ENCODE measurements at places on chromosomes 5 and 9.

- no peak for DNase-seq
Measured at GRCh38 chr5:124574521-124575436, 171.7 kb downstream of the ZNF608 start.

GRCh38 chr5:174315871-174316270, 270.4 kb downstream of the NSG2 start:
- no peak for DNase-seq

GRCh38 chr5:113156271-113156877, 179.8 kb downstream of the DCP2 start:
- DNase-seq, result no peak

DNA sequence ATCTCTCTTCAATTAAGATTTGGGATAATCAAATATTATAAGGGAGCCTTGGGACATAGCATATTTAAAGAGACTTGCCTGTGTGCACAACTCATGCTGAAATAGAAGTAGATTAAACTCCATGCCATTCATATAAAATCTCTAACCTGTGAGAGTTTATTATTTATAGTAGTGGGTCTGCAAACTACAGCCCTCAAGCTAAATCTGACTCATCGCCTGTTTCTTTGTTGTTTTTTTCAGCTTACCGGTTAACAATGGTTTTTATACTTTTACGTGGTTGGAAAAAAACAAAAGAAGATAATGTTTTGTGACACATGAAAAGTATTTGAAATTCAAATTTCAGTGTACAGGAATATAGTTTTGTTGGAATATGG, 61.9 kb upstream of the GHR start:
- DNase-seq, result no peak

- no peak for DNase-seq
Measured at GRCh38 chr5:20694121-20694520, 706.1 kb upstream of the CDH18 start.

GRCh38 chr9:68832861-68833518, 128.0 kb downstream of the PIP5K1B start:
- DNase-seq, result no peak

- no peak for DNase-seq
Measured at GRCh38 chr5:31469886-31470285, 62.0 kb downstream of the DROSHA start.

DNA sequence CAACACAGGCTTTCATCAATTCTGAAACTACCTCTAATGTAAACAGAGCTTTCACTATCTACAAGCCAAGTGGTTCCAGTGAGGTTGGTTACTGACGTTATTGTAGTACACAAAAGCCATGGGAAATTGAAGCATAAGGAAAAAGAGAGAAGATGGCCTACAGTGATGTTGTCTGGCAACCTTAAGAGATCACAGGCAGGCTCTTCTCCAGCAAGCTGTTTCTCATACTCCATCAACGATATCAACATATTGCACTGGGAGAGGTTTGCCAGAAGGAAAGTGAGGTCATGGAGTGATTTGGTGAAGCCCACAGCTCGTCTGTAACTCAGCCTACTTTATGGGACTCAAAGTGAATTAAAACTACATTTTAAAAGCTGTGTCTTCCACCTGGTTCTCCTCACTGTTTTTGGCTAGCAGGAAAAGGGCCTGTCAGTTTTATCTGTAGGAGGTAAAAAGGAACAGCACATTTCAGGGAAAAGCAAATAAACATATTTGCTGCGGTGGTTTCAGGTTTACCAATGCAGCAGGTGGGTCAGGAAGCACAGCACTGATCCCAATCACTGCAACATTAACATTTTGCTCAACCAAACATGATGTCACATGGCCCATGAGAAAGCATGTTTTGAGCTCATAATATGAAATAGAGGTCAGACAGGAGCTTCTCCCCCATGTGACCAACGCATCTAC, 72.9 kb downstream of the ARSB start:
- DNase-seq, result no peak

DNA sequence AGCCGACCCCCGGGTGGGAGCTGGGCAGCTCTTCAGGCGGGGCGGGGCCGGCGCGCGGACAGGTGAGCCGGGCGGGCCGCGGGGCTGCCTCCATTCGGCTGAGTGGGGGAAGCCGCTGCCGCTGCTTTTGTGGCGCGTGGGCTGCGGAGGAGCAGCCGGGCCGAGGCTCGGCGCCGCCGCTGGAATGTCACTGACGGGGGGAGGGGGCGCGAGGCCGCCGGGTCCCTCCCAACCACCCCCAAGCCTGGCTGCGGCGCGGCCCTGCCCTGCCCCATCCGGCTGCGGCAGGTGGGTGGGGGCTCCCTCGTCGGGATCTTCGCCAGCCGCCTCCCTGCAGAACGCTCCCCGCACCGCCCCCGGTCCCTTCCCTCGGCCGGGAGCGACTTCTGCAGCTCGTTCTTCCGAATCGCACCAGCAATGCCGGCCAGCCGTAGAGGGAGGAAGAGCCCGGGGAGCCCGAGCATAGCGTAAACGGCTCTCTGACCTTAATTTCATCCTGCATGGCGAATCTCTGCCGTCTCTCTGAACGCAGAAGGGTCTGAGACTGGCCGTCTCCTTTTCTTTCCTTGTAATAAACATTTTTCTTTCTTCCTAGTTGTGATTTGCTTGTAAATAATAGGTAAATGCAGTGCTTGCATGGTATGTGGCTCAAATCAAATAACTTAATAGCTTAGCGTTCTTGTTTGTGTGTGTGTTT, 505 bp downstream of the SPTAN1 start:
- no peak for DNase-seq

DNA sequence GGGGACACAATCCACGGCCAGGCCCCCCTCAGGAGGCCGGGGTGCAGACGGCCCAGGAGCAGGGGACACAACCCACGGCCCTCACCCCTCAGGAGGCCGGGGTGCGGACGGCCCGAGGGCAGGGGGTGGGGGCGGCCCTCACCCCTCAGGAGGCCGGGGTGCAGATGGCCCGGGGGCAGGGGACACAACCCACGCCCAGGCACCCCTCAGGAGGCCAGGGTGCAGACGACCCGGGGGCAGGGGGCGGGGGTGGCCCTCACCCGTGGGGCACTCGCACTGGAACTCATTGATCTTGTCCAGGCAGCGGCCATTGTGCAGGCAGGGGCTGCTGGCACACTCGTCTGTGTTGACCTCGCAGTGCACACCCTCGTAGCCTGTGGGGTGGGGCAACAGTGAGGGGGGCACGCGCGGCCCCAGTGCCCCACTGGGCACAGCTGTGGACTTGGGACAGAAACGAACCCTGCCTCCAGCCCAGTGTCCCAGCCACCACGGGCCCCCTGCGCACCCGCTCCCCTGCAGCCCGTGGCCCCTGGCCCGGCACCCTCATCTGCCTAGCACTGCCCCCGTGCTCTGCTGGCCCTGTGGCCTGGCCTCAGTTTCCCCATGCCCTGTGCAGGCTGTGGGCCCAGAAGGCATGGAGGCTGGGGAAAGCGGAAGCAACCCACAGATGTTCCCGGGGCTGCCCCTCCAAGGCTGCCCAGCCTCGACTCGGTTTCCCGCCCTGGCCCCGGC, 28.7 kb downstream of the NOTCH1 start:
- no peak for DNase-seq

- no peak for DNase-seq
Measured at GRCh38 chr5:111248571-111248970, 24.4 kb downstream of the CAMK4 start.

DNA sequence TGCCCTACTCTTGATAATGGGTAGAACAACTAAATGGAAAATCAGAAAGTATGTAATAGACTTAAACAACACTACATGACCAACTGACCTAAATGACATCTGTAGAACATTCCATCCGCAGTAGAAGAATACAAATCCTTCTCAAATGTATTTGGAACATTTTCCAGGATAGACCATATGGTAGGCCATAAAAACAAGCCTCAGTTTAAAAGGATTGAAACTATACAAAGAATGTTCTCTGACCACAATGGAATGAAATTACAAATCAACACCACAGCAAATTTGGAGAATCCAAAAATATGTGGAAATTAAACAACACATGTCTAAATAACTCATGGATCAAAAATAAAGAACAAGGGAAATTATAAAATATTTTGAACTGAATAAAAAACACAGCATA, 189.2 kb downstream of the NDUFS4 start:
- DNase-seq, result no peak

GRCh38 chr5:89437450-89438435, 554.8 kb upstream of the MEF2C start:
- DNase-seq, result no peak

GRCh38 chr5:111680737-111681413, 76.1 kb downstream of the NREP start:
- DNase-seq, result no peak

GRCh38 chr5:6274846-6275543, 103.4 kb downstream of the MED10 start:
- peak; percentile 45 for DNase-seq

DNA sequence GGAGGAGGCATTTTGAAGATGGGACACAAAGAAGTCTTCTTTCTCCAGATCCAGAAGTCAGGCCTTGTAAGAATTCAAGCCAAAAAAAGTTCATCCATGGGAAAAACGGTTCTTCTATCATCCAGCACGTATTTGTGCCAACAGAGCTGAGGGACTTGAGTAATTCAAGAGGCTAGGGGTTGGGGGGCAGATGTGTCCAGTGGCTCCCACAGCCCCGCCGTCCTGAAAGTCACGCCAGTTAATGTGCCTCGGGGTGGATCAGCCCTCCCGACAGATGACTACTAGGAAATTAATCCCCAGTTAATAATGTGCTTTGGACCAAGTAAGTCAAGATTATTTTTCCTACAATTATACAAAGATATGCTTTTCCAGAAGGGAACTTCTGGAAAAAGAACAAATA, 23.4 kb downstream of the NREP start:
- DNase-seq, result no peak

- no peak for DNase-seq
Measured at GRCh38 chr9:98861781-98862504, 54.5 kb downstream of the GALNT12 start.

DNA sequence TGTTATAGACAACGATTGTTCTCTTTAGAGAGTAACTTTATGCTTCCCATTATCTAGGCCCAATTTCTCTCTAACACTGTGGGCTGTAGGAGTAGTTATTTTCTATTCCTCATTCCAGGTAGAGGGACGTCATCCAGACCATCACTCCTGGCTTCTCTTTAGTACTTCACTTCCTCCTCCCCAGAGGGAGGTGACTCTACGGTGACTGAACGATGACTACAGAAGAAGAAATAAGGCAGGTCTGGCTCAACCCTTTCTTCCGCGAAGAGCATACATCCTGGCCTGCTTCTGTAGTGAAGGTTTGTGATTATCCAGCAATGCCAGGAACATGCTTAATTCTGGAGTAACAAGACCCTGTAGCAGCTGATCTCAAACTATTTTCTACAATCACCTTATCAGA, 50.8 kb downstream of the HMGCR start:
- DNase-seq, result no peak

- DNase-seq, result no peak
Measured at GRCh38 chr5:82295144-82295543, 17.0 kb upstream of the RPS23 start.

GRCh38 chr9:16982780-16983310, 112.4 kb upstream of the BNC2 start:
- DNase-seq, result no peak

Measured in GM12878 (cell line).